ENCODE measurements at places on chromosomes 2 and 18.

DNA sequence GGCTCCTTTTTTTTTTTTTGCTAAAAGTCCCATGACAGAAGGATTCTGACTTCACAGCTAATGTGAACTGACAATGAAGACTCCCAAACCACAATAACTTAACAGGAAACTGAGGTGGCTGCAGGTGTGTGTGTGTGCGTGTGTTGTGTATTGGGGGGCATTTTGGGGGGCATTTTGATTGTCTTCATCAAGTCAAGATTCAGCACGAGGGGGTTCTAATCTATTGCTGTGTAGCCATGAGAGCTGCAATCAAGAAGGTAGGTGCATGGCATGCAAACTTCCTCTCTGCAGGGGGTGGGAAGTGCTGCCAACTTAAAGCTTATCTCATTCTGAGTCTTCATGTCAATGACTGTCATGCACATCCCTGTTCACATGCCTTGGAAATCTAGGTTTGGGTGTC, 25.2 kb downstream of the SPRED2 start:
- DNase-seq: no peak

- no peak for DNase-seq
Observed at GRCh38 chr18:55433648-55434047, 154.3 kb downstream of the TCF4 start.

GRCh38 chr2:242075696-242076095, 206.2 kb downstream of the RTP5 start:
- DNase-seq: no peak

- no peak for DNase-seq
Observed at GRCh38 chr2:105180491-105180972, 61.0 kb upstream of the GPR45 start.

- DNase-seq: no peak
Observed at GRCh38 chr18:57542126-57542525, 44.4 kb downstream of the FECH start.

GRCh38 chr18:27042177-27042576, 142.9 kb downstream of the CHST9 start:
- DNase-seq: no peak

Measured in pulmonary artery endothelial cell (primary cell).